ENCODE measurements at places on chromosomes 6 and 20. TPM values are rescaled to one million over a fixed set of nuclear protein-coding genes. Genes with fewer than 3 reads are reported as not detected.
A peak's percentile ranks its signal among the peaks of the same experiment; 100 is the strongest.

- peaks cover 47% of the 10 kb centered on the region for H3K4me1 ChIP-seq
- H3K4me3 ChIP-seq = peak overlapping the region; percentile 41
- H3K27me3 ChIP-seq = peaks cover 21% of the 10 kb centered on the region
- H3K36me3 ChIP-seq = no peaks in the 10 kb centered on the region
- no peak overlapping the region for H3K27ac ChIP-seq
Observed at GRCh38 chr6:45422503-45423110, 44.9 kb upstream of the SUPT3H start.

Gene CD83
- 2.1 TPM for total RNA-seq

DNA sequence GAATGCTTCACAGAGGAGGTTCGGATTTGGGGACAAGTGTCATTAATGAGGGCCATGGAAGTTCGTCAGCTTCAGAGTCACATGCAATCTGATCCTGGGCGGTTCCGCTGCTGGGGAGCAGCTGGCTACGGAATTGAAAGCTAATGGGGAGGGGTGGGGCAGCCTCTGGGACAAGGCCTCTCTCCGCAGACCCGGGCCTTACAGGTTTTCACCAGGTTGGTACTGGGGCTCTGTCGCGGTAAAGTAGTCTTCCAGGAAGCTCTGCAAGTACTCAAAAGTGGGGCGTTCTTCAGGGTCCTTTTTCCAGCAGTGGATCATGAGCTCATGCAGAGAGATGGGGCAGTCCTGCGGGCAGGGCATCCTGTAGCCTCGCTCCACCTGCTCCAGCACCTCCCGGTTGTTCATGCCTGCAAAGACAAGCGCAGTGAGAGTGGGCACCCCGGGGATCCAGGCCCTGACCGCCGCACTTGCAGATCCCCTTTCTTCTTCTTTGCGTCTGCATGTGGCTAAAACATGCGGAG lies 55.9 kb upstream of the TRAF3IP2 start:
- no peak overlapping the region for H3K4me3 ChIP-seq
- DNase-seq = no peak
- H3K27ac ChIP-seq = peak overlapping the region; percentile 74

Gene TRIM38
- total RNA-seq = 2.5 TPM

DNA sequence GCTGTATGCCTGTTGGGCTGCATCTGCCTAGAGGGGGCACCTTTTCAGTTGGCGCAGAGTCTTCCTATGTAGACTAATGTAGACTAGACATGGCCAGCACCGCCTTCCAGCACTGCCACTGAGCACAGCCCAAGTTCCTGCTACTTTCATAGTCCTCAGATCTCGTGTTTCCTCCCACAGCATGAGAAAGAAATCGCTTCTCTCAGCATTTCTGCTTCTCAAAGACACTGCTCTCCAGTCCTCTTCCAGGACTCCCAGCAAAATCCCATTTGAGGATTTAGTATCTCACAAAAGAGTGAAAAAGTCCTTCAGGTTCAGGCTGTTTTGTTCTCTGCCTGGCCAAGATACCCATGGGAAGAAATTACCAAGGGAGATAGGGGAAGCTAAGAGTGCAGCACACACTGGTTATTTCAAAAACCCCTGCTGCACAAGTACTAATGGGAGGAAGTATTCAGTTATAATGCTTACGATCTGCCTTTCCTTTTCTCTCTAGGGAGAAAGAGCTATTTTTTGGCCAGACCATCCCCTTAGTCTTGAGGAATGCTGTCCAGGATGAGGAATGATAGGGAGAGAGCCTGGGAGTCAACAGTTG lies 35.7 kb downstream of the OGFRL1 start:
- no peaks in the 10 kb centered on the region for H3K36me3 ChIP-seq
- no peaks in the 10 kb centered on the region for H3K4me1 ChIP-seq
- DNase-seq = no peak

GRCh38 chr6:106490436-106490835 lies 129.9 kb downstream of the CRYBG1 start:
- H3K4me1 ChIP-seq = no peaks in the 10 kb centered on the region
- no peak overlapping the region for H3K4me3 ChIP-seq

GRCh38 chr6:170279977-170280688 lies 10.7 kb downstream of the DLL1 start:
- no peak for DNase-seq
- H3K4me1 ChIP-seq = peaks cover 41% of the 10 kb centered on the region
- peaks cover 27% of the 10 kb centered on the region for H3K36me3 ChIP-seq
- H3K27me3 ChIP-seq = no peaks in the 10 kb centered on the region
- no peak overlapping the region for H3K27ac ChIP-seq

Gene TTBK1
- 0.12 TPM for total RNA-seq

All from right atrium auricular region (tissue), 2 donors.